Calu3 (cell line): ENCODE measurements at places on chromosomes 5 and 9.

- no peak for DNase-seq
Measured at GRCh38 chr5:37184748-37185364, 64.3 kb downstream of the CPLANE1 start.

DNA sequence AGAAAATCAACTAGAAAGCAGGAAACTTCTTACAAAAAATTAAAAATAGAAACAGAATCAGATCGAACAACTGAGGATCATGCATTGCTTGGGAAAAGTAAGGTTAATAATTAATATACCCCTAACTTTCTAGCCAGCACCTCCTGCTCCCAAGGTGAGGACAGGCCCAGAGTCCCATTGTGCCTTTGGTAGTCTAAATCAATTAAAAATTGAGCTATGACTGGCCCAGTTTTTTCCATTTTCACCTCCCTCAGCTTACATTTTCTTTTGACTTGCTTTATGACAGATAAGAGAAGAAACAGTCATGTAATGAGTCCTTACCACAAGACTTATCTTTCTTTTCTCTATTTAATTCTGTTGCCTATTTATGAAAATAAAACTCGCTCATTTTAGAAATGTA is 182.2 kb downstream of the RAB3C start:
- no peak for DNase-seq

DNA sequence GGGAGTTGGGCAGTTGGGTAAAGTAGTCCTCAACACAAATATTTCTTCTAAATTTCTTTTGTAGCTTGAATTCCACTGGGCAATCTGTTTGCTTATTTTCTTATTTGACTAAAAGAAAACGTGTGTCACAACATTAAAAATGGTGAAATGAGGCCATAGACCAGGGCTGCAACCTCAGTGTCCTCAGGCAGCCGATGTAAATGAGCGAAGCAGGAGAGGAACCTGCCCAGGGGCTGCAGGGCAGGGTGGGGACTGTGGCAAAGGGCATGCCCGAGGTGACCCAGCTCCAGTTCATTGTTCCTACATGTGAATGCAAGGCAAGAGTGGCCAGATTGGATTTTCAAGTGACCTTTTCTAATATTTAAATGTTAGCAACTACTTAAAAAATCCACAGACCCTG is 74.7 kb downstream of the TENT4A start:
- no peak for DNase-seq

DNA sequence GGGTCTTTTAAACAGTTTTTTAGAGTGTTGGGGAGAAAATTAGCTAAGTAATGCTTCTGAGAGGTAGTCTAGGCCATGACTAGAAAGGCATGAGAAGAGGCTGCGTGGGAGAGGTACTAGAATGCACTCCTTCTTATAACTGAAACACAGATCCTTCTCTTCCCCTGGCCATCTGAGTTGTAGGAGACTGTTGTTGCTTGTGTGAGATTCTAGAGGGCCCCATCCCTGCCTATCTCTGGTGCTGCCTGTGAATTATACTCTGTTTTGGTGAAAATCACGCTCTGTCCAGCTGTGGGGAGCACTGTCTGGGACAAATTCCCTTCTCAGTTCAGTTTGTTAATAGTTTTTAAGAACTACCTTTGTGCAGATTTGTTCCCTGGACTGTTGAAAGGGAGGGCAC is 37.5 kb downstream of the MAP1B start:
- no peak for DNase-seq

DNA sequence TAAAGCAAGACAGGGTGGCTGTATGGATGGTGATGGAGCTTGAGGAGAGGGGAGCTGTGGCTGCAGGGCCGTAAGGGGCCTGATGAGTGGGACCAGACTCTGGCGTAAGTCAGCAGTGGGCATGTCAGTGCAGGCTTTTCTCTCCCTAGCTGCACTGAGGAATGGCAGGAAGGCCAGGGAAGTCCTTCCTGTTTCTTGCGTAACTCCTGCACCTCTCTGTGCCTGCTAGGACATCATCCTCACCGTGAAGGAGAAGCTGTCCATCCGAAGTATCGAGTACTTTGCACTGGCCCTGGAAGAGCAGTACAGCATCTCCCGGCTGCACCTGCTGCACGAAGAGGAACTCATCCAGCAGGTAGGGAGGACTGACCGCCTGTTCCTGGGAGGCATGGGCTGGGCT is 24.1 kb upstream of the TRMT10B start:
- no peak for DNase-seq

DNA sequence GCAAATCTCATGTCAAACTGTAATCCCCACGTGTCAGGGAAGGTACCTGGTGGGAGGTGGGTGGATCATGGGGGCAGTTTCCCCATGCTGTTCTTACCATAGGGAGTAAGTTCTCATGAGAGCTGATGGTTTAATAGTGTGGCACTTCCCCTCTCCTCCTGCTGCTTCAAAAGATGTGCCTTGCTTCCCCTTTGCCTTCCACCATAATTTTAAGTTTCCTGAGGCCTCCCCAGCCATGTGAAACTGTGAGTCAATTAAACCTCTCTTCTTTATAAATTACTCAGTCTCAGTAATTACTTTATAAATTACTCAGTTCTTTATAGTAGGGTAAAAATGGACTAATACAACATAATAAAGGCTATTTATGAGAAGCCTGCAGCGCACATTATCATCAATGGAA is 7.1 kb upstream of the CNTRL start:
- no peak for DNase-seq

DNA sequence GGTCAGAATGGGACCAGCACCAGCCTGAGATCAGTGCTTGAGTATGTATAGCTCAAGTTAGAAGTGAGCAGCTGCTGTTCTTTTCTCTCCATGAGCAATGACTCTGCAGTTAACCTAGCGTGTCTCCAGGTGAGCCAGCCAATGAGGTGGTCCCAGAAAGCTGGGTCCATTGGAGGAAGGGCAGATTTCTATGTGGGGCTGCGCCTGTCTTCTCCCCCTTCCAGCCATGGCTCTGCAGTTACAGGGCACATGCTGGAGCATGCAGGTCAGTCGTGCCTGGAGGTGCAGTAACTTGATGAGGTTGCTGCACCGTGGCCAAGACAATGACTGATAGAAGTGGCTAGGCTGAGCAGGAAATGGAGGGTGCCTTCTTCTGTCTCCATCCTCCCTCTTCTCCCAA is 29.6 kb upstream of the CXCL14 start:
- DNase-seq: no peak

GRCh38 chr5:5979761-5980537 is 398.4 kb downstream of the MED10 start:
- DNase-seq: no peak

DNA sequence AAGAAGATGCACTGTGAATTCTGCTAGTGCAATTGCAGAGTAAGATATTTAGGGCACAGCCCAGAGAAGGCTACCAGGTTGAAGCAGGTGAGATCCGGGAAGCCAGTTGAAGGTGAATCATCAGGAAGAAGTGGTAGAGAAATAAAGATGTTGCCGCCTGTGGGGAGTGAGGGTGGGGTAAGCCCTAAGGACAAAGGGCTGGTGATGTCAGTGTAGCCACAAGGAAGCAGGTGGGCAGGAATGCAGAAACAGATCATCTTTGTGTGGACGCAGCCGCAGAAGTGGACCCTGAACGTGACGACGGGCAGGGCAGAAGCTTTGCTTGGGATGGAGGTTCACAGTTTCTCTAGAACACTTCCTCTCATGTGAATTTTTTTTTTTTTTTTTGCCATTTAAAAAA is 164.2 kb downstream of the ACTL7B start:
- DNase-seq: peak; percentile 70

GRCh38 chr9:121738968-121739367 is 87.5 kb downstream of the DAB2IP start:
- DNase-seq: no peak

DNA sequence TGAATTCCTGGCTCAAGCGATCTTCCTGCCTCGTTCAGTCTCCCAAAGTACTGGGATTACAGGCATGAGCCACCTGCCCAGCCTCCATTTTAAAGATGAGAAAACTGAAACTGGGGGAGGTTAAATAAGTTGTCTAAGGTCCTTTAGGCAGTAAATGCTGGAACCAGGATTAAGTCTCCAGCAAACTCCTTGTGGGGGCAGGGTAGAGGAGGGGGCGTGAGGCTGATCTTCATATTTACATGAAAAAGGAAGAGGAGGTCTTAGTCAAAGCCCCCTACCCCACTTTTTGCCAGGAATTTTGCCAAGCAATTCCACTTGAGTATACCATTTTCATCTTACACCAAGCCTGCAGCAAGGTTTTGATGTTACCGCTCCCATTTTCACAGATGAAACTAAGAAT is 76.6 kb upstream of the NR4A3 start:
- DNase-seq: no peak

DNA sequence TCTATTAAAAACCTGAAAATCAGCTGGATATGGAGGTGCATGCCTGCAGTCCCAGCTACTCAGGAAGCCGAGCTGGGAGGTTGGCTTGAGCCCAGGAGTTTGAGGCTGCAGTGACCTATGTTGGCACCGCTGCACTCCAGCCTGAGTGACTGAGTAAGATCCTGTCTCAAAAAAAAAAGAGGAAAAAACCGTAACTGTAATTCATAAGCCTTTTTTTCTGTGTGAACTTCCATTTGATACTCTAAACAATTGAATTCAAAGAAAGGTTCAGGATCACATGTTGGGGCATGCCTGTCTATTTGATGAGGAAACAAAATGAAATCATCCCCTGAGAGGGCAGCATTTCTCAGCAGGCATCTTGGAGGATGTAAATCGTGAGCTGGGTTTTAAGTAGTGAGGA is 38.8 kb downstream of the ITGA2 start:
- no peak for DNase-seq

DNA sequence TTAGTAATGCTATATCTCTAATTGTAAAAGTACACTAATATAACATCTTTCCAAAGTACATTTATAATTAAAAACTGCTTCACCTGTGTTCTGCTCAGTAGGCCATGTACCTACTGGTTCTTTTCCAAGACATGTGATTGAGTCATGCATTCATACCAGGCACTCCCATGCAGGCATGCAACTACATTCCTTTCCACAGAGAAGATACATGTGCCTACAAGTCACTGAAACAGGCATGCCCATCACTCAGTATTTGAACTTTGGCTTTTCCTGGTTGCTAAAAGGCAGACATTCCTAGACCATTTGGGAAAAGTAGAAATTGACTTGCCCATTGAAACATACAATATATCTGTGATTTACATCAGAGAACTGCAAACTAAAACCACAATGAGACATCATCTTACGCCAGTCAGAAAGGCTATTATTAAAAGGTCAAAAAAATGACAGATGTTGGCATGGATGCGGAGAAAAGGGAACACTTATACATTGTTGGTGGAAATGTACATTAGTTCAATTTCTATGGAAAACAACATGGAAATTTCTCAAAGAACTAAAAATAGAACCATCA is 148.3 kb upstream of the MOCS2 start:
- no peak for DNase-seq

DNA sequence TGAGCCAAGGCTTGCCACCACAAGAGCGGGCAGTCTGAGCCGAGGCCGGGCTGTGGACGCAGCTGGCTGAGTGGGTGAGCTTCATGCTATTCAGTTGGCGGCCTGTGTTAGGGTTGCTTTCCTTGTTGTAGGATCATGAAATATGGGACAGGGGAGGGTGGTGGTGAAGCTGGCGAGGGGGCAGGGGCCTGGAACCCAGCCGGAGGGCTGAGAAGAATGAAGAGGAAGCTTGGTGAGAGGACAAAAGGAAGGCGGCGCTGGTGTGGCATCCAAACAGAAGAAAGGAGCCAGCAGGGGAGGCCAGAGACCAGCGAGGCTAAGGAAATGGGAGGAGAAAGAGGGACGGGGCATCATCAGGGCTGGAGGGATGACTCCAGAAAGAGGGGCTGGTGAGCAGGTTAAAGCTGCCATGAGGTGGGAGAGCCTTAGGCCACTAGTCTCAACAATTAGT is 18.3 kb downstream of the RALGPS1 start:
- no peak for DNase-seq

- no peak for DNase-seq
Measured at GRCh38 chr9:20906326-20906725, 125.1 kb downstream of the HACD4 start.

DNA sequence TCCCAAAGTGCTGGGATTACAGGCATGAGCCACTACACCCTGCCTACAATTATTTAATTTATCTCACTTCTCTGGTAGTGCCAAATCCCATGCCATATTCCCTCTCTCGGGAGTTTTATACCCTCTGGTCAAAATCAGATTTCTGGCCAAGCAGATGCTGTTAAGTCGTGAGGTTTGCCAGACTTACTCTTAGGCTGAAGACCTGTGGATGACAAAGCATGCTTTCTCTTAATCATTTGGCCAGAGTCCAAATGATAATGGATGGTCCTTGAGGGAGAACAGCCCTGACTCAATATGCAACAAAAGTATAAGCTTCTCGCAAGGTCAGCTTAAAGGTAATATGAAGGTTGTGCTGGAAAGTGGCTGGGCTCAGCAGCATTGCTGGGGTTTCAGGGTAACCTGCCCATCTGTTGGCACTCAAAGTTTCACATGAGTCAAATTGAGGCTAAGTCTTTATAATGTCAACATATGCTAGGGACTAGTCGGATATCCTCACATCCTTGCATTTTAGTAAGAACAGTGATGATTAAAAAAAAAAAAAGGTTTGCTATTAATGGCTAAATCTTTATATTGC is 280.1 kb downstream of the KIF4B start:
- no peak for DNase-seq

- no peak for DNase-seq
Measured at GRCh38 chr5:134246771-134247427, 21.0 kb upstream of the PPP2CA start.

- DNase-seq: no peak
Measured at GRCh38 chr9:12875191-12875590, 100.4 kb downstream of the LURAP1L start.

DNA sequence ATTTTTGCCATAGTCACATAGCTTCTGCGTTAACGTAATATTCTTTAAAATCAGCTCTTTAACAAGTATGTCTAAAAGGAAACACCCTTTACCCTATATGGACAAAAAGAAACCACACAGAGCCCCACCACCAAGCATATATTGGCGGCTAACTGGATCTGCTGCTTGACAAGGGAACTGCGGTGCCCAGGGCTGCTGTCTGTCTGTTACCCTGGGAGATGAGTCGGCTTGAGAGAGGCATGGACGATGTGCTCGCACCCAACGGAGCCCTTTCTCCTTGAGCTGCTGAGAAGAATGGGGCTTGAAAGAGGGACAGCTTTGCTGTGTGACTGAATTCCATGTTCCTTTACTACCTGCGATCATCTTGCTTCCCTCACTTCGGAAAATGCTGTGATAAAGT is 158.6 kb upstream of the SHB start:
- no peak for DNase-seq

GRCh38 chr9:137076636-137077009 is 694 bp upstream of the UAP1L1 start:
- no peak for DNase-seq

GRCh38 chr5:107500840-107501239 is 169.9 kb downstream of the EFNA5 start:
- DNase-seq: no peak

- no peak for DNase-seq
Measured at GRCh38 chr5:80348171-80348570, 28.4 kb downstream of the SPZ1 start.

- no peak for DNase-seq
Measured at GRCh38 chr9:130039528-130040147, 3.4 kb downstream of the FNBP1 start.

GRCh38 chr5:71922584-71923106 is 184.6 kb upstream of the MAP1B start:
- DNase-seq: peak; percentile 66

GRCh38 chr5:173180331-173180730 is 36.0 kb downstream of the BNIP1 start:
- DNase-seq: no peak

GRCh38 chr5:98721231-98721928 is 52.1 kb upstream of the RGMB start:
- no peak for DNase-seq

GRCh38 chr9:89684218-89684617 is 79.4 kb downstream of the GADD45G start:
- DNase-seq: no peak

- DNase-seq: no peak
Measured at GRCh38 chr5:146009020-146009419, 72.6 kb downstream of the SH3RF2 start.
